ENCODE measurements at places on chromosomes 4 and X. TPM values are rescaled to one million over a fixed set of nuclear protein-coding genes. Genes with fewer than 3 reads are reported as not detected.

S100P gene
- 2.1 TPM for total RNA-seq

TEX11 gene
- total RNA-seq: not detected

SYNPO2 gene
- total RNA-seq: 61.9 TPM

BTK gene
- total RNA-seq: 0.81 TPM

USP17L30 gene
- total RNA-seq: not detected

SOWAHB gene
- total RNA-seq: not detected

CTAG1A gene
- not detected for total RNA-seq

GRCh38 chrX:40143987-40144386, 46.2 kb upstream of the BCOR start:
- no peak for DNase-seq

DNA sequence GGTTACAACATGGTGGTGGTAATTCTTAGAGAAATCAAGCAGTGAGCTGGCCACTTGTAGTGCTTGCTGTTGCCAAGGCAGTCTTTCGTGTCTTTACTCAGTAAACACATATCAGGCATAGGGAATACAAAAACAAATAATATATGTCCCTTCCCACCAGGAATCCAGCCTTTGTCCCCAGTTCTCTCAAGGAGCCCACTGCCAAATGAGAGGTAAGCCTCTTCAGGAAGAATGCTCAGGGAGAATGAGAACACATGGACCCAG, 421 bp upstream of the PLAC1 start:
- DNase-seq: no peak

- no peak for DNase-seq
These were observed 100.8 kb upstream of the EOLA2 start for GRCh38 chrX:150038986-150039599.

DNA sequence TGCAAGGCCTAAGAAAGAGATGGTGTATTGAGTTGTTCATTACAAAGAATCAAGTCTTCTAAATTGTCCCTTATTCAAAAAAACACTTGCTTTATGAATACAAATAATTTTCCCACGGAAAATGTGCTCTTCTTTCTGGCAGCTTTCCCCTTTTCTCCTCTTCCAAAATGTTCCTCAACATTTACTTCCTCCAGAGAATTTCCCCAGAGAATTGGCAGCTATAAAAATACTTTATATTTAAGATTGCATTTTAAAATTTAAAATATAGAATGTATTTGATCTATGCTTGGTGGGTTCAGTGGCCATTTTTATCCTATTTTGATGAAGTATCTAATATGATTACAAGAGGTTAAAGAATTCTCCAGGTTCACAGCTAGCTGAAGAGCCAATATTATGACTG, 521.0 kb downstream of the IQCM start:
- DNase-seq: no peak

DNA sequence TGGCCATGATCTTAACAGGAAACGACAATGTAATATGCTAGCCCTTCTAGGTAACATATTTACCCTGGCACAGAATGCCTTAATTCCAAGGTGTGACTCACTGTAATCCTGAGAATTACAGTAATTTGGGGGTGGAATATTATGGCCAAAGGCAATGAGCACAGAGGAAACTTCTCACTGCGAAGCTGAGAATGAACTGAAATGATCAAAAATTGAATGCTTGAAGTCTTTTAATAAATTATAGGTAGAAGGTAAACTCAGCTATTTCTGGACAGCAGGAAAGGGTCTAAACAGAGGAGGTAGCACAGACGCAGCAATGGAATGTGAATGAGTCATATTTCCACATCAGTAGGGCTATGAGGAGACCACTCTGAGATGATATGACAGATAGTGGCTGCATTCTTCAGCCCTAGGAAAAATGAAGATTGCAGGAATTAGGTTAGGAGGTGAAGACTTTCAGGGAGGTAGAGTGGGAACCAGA, 312.6 kb downstream of the PACRGL start:
- no peak for DNase-seq

DNA sequence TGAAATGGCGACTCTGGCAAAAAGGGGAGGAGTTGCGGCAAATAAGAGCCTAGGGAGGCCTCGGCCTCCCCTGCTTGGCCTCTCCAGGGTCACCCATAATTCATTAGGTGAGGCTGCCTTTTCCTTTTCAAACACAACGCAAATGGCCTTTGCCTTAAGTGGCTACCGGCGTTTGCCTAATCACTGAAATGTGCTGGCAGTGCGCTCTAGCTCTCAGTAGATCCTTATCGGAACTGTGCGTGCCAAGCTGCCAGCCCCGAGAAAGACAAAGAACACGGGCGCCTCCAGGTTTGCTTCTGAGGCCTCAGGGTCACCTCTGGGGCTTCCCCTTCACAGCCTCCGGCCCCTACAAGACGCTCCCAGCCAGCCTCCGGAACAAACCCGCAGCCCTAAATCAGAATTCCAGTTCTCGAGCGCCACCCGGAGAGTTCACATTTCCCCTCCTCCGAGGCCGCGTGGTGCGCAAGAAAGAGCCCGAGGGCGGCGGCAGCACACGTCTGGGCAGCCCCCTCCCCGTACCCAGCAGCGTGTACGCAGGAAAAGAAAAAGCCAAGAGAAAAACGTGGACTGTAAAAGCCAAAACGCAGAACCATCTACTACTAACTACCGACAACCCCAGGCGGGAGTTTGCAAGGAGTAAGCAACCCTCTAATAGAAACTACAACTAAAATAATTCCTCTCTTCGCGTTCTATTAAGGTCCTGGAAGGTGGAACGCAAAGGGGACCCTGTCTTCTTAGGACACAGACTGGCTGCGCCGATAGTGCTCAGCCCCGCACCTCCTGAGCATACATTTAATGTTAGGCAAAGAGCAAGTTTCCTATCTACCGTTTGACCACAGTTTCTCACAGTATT, 76.5 kb upstream of the BCOR start:
- peak; percentile 58 for DNase-seq

DNA sequence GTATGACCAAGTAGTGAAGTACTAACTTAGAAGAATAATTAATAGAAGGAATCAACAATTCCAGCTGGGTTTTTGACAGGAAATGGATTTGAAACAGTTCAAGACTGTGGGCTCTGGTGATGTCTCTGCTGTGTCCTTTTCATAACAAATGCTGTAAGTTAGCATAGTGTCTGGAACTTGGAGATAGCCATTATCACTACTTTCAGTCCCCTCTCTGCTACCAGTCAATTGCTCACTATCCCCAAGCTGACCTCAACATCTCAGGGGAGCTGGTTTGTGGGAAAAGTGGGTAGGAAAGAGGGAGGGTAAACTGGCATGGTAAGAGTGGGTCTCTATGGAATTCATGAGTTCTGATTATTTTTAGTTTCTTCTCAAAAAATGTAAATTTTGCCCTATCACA, 231.4 kb upstream of the MID1 start:
- DNase-seq: no peak

DNA sequence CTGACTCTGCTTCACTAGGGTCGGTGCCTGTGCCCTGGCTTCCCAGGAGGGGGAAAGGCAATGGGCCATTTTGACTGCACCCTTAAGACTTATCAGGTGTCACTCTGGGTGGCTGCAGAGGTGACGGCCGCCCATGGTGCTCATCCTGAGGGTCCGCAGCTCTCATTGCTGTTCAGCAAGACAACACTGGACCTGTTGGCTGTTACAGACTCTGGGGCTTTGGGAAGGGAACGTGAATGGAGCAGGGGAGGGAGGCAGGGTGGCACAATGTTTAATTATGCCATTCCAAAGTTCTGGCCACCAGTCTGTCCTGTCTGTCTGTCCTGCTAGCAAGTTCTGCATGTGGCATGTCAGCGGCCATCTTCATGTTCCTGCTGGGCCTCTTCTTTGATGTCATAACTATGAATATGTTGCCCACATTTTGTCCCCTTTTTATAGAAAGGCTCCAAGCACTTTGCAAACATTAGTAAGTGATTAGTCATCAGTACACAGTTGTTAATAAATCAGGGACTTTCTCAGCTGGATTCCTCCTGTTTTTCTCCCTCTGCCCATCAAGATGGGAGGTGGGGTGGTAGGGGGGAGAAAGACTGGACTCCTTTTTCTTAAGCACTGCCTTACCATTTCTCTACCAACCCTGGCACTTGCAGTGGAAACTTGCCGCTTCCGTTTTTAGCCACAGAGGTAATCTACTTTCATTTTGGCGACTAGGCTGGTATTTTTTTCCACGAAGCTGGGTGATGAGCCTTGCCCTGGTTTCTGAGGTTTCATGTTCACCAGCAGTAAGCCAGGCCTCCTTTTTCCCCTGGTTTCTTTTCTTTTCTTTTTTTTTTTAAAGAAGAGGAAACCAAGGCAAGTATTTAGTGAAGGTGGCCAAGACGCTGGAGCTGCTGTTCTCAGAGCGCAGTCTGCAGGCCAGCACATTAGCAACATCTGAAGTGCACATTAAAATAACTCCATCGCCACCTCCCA, 88.6 kb upstream of the TRIM2 start:
- no peak for DNase-seq

DNA sequence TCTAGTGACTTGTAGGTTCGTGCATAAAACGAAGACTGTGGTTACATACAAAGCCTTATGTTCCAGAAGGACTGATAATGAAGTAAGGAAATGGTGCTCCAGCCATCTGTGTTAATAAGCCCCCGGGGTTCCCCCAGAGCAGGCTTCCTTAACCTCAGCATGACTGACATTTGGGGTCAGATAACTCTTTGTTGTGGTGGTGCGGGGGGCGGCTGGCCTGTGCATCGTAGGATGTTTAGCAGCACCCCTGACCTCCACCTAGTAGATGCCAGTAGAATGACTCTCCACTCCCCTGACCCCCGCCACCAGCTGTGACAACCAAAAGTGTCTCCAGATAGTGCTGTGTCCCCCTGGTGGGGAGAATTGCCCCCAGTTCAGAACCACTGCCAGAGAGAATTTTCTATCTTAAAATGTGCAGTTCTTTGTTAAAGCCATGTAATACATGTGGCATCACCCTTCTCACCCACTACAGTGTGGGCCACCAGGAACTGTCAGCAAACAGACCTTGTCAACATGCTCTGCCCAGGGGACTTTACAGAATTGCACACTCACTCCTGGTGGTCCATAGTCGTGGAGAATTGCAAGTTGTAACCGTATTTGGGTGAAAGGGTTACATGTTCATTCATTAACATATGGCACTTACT, 7.5 kb downstream of the SH3KBP1 start:
- no peak for DNase-seq

DNA sequence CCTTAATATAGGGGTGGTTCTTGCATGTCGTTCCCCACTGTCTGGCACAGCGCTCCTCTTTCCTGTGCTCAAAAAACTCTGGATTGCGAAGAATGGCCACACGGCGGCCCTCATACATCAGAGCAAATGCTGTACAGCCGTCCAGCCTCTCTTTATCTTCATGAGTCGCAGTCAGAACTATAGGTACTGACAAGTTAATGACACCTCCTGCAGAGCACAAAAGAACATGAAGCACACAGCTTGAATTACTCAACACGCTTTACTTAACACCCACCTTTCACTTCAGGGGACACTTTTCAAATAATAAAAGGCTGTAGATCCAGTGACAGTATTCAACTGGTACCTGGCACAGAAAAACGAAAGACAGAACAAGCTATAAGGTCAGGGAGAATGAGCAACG, 65.3 kb downstream of the PAPSS1 start:
- DNase-seq: no peak

- no peak for DNase-seq
These were observed 639.9 kb downstream of the SPOCK3 start for GRCh38 chr4:166594326-166594946.

GRCh38 chr4:183304067-183304466, 16.0 kb downstream of the CLDN22 start:
- no peak for DNase-seq

DNA sequence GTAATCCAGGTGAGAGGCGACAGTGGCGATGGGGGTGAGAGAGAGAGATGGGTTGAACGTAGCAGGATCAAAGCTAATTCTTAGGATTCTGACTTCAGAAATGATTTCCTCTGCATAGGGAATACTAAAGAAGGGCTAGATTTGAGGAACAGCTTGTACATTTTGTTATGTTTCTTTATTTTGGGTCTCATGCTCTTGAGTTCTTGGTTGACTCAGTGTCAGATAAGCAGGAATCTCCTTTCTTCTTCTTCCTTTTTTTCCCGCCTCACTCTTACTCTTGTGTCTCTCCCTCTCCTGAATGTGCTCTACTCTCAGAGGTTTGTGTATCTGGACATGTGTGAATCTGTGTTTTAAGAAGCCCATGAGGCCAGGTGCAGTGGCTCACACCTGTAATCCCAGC, 36.4 kb downstream of the FAM193A start:
- DNase-seq: no peak

DNA sequence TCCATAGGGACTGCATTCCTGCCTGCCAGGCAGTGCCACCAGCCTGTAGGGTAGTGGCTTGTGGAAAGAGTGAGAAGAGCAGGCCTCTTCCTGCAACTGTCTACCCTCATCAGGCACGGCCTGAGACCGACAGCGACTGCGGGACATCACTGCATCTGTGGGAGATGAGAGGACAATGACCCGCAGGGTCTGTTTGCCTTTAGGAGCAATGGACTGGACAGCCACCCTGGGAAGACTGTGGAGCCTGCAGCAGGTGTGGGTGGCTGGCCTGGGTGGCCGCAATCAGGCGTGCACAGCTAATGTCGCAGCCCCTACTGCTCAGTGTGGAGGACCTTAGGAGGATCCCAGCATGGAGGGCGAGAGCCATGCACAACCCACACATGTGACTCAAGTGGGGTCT, 227.9 kb downstream of the PTTG2 start:
- DNase-seq: no peak

DNA sequence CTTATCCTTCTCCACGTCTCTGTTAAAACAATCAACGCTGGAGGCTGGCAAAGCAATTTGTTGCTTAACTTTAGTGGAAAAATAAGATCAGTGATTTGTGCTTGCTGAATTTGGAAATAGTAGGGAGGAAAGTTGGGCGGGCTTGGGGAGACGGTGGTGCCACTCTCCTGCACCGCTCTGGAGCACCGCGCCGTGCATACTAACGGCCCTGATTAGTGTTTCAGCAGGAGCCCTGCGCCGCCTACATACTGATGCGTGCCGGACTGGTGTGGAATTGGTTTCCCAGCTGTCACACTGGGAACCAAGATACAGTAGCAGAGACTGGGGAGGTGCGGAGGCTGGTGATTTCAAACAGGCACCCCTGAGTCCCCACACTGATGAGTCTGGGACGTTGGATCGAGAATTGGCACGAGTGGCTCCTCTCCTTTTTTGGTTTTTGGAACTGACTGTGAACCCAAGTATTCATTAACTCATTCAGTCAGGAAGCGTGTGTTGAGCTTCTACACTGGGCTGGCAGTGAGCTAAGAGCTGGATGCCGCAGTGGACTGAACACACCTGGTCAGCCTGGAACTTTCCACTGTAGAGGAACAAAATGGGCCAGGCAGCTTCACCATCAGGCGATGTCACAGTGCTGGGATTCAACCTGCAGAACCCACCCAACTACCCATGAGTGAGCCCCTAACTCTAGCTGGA, 29.0 kb upstream of the PSAPL1 start:
- no peak for DNase-seq
